Omental fat pad (tissue), 4 donors: ENCODE measurements at places on chromosomes 6 and 20. TPM values are rescaled to one million over a fixed set of nuclear protein-coding genes. Genes with fewer than 3 reads are reported as not detected.

GRCh38 chr6:39822846-39823815, 31.0 kb downstream of the DAAM2 start:
- DNase-seq = no peak

The GFOD1 gene
- total RNA-seq = 54.4 TPM

GRCh38 chr20:11867291-11867919, 50.3 kb upstream of the BTBD3 start:
- DNase-seq = no peak

GRCh38 chr6:47318236-47318989, 8.7 kb upstream of the TNFRSF21 start:
- no peak for DNase-seq

- DNase-seq = no peak
Measured at GRCh38 chr6:133764008-133764753, 124.7 kb upstream of the TCF21 start.

The TSBP1 gene
- not detected for total RNA-seq
